ENCODE measurements at places on chromosomes 3 and 15.

DNA sequence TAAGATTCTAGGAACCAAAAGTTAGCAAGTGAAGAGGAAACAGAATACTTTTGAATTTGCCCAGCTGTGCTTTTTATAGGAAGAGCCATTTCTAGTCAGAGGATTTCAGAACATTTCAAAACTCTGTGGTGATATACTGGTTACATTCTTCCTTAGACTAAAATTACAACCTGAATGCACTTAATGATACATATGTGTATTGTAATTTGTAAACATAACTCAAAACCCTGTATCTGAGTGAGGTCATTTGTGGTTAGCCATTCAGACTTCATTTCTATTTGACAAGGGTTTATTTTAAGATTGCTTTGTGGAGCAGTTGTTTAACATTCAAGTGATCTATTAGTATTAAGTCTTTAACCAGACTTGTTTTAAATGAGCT lies 59.4 kb upstream of the TRIM71 start:
- DNase-seq: no peak

DNA sequence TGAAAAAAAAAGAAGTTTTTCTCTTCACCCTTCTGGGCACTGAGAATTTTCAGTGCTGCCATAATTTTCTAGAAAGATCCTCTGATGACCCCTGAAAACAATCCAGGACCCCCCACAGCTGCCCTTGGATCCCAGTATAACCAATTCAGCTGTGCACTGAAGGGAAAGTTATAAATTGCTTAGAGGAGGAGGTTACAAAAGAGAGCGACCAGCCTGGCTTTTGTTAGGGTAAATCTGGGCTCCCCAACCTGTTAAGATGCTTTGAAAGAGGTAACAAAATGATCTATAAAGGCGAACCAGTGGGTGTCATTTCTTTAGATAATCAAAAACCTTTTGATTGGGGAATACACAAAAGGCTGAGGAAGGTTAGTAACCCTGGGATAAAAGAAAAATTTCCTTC lies 407.9 kb upstream of the ATP11B start:
- DNase-seq: no peak

DNA sequence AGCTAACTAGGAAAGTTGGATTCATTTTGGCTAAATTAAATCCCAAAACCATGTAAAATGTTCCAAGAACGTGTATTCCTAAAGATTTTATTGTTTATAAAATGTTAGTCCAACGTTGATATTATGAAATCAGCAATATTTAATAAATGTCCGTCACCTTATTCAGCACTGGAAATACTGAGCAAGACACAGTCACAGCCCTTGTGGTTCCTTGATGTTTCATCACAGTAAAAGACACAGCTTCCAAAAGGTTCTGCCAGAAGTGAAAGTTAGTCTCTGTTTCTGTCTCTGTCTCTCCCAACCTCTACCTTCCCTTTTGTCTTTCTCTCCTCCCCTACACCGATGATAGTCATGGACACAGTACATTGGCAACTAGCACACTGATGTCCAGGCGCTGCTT lies 82.2 kb upstream of the BOC start:
- no peak for DNase-seq

- no peak for DNase-seq
Measured at GRCh38 chr15:67037694-67038093, 27.7 kb upstream of the SMAD3 start.

- no peak for DNase-seq
Measured at GRCh38 chr3:187243933-187244524, 46.7 kb downstream of the RTP1 start.

- peak; percentile 7 for DNase-seq
Measured at GRCh38 chr3:152376351-152377183, 107.8 kb downstream of the MBNL1 start.

GRCh38 chr3:38028621-38029361 lies 651 bp downstream of the PLCD1 start:
- DNase-seq: no peak

- DNase-seq: no peak
Measured at GRCh38 chr3:41002104-41002503, 197.2 kb upstream of the CTNNB1 start.

GRCh38 chr3:69567023-69567709 lies 172.1 kb upstream of the MITF start:
- no peak for DNase-seq

DNA sequence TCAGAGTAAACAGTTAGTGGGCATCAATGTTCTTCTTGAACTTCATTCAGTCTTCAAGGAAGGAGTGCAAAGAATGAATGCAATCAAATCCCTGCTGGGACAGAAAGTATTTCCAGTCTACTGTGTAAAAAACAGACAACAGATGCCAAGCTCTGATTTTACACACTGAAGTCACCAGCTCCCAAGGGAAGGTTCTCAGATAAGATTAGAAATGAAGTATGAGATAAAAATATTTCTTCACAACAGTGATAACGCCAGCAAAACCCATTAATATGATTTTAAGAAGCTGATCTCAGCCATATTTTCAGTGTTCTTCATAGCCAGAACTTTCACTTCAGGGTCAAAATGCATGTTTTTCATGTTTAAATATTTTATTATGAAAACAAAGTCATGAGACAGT lies 265.6 kb downstream of the CTNNB1 start:
- no peak for DNase-seq

- DNase-seq: no peak
Measured at GRCh38 chr15:98800437-98801233, 152.3 kb downstream of the IGF1R start.

GRCh38 chr3:98893740-98894139 lies 7.8 kb downstream of the DCBLD2 start:
- DNase-seq: no peak

DNA sequence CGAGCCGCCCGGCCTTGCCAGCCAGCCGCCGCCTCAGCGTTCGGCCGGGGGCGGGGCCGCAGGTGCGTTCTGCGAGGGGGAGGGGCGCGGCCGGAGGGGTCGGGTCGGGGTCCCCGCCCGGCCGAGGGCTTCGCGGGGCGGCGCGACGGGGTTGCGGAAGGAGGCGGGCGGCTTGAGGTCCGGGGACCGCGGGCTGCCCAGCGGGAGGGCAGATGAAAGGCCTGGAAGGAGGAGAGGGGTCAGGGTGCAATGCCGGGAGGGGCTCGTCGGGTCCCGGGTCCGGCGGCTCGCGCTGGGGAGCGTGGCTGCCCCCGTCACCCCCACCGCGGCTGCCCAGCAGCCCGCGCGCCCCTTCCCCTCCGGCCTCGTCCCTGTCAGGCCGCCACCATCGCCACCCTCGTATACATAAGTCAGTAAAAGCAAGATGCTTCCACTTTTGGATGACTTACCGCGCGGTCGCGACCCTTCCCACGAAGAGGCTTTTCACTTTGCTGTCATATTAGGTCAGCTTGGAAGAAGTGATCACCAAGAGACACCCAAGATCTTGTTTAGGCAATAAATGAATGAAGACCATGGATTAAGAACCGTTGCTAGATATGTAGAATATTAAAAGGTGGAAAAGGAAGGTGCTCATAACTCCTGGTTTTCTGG lies 620 bp upstream of the ANP32A start:
- no peak for DNase-seq

GRCh38 chr3:42273361-42273760 lies 7.4 kb upstream of the CCK start:
- DNase-seq: no peak

GRCh38 chr3:13045904-13046568 lies 27.2 kb downstream of the IQSEC1 start:
- DNase-seq: peak; percentile 73

DNA sequence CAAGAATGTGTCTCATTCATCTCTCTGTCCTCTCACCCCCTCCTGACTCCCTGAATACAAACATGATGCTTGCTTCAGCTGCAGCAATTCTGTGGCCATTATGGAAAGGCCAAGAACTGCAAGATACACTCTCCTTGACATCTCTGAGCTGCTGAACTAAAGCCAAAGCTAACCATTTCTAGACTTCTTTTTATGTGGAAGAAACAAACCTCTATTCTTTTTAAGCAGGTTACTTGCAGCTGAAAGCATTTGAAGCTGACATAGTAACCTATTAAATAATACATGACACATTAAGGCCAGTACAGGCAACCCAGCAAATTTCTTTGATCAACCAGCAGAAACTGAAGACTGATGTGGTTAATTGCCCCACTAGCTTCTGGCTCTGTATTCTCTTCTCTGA lies 17.5 kb downstream of the FHIT start:
- no peak for DNase-seq

DNA sequence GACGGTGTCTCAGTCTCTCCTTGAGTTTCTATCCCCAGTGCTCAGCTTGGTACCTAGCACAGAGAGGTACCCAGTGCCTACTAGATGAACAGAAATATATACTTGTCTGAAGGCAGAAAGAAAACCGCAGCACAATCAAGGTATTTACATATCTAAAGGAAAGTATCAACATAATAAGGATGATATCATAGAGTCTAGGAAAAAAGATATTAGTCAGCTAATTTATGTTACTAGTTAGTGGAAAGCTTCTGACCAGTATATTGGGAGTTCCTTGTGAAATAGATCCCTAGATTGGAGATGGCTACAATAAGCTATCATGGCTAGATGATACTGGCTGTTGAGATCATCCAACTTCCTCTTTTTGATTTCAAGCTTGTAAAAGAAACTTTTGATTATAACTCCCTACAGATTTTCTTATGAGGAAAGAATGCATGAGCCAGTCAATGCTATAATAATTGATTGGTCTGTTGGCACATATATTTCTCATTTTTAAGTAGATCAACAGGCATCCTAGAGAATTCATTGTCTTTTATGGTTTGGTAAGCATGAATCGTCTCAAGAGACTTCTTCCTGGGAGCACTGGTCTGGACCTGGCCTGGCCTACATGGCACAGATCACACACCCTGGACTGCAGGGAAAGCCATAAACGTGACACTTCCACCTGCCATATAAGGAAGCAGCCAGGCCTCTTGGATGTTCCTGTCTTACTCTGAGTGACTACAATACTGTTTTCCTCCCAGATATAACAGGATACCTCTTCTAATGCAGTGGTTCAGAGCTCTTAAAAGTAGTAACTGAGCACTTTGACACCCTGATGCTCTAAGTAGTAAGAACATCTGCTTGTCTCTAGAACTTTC lies 60.7 kb downstream of the IMPG2 start:
- no peak for DNase-seq

DNA sequence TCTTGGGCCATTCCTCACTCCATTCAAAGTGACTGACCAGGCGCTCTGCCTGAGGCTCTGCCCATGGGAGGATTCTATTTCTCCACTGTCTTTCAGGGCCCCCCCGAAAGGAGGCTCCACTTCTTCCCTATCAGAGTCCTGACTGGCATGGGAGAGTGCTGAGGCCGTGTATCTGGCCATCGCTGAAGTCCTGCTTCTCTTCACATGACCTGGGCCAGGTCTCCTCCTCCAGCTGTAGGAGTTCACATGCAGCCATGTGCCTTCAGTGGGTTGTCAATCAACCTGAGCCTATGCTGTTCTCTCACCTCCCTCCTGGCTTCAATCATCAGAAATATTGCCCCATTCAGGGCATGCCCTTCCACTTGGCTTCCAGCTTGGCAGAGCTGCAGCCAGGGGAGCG lies 12.8 kb upstream of the APBA2 start:
- DNase-seq: no peak

DNA sequence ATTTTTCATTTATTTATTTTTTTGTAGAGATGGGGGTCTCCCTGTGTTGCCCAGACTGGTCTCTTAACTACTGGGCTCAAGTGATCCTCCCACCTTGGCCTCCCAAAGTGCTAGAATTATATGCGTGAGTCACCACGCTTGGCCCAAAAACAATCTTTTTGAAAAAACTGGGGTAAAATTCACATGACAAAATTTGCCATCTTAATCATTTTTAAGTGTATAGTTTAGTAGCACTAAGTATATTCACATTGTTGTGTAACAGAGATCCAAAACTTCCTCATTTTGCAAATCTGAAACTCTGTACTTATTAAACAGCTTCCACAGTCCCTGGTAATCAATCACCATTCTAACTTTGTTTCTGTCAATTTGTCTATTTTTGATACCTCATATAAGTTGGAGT lies 5.2 kb downstream of the SNX1 start:
- DNase-seq: no peak

DNA sequence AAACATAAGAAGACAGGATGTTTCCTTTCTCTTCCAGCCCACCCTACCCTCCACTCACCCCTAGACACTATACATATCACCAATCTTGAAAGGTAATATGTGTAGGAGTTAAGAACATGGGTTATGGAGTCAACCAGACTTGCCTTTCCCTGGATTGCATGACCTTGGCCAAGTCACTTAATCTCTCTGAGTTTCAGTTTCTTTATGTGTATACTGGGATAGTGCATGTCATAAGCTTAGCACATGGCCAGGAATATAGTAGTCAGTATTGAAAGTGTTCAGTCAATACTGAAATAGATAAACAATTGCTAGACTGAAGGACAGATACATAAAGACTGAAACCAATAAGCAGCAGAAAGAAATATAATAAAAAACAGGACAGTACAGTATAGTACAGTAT lies 283.2 kb upstream of the STT3B start:
- DNase-seq: no peak

DNA sequence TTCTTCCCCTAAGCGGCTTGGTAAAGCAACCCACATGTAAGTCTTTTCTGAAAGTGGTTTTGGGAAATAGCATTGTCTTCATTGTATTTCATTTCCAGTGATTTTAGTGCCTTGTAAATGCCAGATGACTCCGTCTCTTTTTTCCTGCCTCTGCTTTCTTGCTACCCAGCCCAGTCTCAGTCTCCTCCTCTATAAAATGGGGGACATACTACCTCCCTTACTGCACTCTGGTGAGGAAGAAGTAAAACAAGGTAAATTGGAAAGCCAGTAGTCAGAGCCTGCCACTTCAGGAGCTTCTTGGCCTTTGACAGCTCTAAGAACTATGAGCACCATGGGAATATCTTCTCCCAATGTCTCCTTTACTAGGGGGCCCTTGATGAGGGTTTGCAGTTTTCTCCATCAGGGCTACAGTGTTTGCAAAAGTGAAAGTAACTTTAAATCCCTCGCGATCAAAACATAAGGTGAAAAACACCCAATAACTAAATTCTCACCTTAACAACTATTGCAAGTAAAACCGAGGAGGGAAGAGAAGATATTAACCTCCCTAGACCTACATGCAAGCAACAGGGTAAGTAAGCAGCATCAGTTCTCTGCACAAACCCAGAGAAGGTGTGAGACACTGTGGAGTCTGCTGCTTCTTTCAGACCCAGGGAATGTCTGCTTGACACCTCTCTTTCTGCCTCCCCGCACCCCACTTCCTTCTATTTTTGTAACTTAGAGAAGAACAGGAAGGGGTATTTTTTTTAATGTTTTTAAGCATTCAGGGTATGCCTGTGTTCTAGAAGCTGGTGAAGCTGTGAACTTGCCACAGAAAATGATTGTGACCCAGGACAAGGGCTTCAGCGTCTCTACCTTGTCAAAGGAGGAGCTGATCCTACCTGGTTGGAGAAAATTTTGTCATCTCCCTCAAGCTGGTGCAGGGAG lies 159.1 kb upstream of the EOMES start:
- no peak for DNase-seq

DNA sequence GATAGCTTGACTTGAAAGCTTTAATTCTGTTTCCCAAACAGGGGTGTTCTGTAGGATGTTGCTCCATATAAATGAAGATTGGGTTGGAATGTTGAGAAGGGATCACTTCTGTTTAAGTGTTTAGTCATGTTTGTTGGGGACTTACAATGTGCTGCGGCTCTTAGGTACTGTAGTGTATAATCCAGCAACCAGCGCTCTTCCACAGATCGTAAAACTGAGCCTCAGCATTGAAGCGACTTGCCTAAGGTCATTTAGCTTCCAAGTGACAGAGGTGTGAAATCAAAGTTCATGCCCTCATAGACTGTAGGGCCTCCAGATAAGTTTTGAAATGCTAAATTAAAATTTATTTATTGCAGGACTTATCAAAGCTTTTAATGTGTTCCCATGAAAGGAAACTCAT lies 1.8 kb downstream of the MKRN2 start:
- no peak for DNase-seq

- no peak for DNase-seq
Measured at GRCh38 chr3:78427303-78427702, 1340.5 kb downstream of the ROBO1 start.

GRCh38 chr15:48536681-48537091 lies 108.8 kb downstream of the FBN1 start:
- no peak for DNase-seq
